ENCODE measurements at places on chromosomes 7 and 10.

DNA sequence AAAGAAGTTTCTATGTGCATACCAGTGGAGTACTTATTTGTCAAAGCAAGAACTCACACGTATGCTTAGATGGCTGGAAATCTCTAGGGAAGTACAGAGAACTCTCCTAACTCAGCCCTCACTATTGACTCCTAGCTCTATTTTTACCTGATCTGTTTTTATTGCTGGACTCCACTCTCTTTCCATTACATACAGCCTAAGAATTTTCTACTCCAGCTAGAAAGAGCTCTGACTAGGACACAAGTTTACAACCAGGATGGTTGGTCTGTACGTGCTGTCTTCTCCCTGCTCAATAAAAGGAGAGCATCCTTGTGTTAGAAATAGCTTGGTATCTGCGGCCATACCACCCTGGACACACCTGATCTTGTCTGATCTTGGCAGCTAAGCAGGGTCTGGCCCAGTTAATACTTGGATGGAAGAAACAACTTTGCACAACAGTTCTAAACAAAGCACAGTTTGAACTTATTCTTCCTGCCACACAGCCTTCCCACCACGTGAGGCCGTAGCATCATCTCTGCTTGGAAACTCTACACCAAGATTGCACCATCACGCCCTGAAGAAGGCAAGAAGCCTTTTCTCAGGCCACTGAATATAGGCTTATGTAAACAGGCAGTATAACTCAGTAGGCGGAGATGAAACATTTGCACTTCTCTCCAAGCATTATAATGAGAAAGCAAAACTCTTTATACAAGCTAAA, 50.7 kb downstream of the KCNMA1 start:
- peak; percentile 39 for DNase-seq

DNA sequence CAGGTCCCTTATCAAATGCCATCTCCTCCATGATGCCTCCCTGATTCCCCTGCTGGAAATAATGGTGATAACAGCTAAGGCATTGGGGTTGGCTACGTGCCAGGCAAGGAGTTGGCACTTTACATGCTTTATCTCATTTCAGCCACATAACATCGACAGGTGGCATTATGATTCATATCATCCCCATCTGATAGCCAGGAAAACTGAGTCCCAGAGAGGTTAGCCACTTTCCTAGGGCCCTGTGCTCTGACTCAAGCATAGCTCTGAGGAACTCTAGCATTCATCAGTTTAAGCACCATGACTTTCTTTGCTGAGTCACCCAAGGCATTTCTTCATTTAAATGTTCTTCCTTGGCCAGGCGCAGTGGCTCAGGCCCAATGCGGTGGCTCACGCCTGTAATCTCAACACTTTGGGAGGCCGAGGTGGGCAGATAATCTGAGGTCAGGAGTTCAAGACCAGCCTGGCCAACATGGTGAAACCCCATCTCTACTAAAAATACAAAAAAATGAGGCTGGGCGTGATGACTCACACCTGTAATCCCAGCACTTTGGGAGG, 6.6 kb downstream of the LEP start:
- DNase-seq = peak; percentile 39

DNA sequence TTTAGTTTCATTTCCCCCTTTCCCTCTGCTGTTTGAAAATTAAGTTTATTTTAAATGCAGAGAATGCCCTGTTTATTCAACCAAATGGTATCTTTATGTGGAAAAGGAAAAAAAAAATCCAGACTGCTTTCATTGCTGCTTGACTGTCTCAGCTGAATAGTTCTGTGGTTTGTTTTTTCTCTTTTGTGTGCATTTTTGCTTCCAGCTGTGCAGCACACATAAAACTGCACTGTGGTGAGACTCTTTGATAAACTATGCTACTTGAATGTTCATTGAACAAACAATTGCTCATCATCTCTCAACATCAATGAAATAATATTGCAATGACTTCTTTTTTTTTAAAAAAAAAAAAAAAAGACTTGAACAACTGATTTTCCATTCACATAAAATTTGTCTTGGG, 78.6 kb upstream of the GLI3 start:
- DNase-seq = no peak

DNA sequence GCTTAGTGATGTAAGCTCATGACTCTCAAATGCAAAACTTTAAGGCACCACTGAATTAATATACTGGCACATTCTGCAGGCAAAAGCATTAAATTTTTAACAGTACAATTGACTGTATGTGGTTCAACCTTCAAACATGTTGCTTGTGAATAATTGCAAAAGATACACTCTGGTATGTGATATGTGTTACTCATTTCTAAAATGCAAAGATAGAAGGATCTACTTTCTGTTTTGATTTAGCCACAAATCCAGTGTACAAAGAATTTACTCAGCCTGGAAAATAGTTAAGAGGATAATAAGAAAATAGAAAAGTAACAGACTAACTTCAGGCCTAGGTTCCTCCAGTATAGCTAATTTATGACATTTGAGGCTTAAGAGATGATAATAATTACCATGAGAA, 66.6 kb upstream of the NOBOX start:
- no peak for DNase-seq

GRCh38 chr10:7484456-7485243, 73.8 kb upstream of the SFMBT2 start:
- DNase-seq = no peak

- no peak for DNase-seq
Observed at GRCh38 chr7:134104166-134104565, 23.0 kb upstream of the LRGUK start.

DNA sequence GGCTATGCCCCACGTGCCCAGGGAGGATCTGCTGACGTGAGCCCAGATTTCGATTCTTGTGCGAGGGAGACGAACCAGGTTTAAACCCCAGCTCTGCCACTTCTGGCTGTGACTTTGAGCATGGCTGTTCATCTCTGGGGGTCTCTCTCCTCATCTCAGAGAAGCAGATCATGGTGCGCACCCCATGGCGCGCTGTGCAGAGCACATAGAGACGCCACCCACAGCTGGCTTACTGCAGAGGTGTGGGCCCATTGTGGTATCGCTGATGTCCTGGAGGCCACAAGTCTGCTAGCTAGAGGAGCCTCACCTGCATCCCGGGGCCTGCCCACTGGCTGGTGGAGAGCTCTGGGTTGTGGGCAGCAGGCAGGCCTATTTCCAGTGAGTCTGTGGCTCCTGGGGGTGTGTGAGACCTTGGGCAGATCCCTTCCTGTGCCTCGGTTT, 140.5 kb downstream of the LHPP start:
- DNase-seq = no peak

DNA sequence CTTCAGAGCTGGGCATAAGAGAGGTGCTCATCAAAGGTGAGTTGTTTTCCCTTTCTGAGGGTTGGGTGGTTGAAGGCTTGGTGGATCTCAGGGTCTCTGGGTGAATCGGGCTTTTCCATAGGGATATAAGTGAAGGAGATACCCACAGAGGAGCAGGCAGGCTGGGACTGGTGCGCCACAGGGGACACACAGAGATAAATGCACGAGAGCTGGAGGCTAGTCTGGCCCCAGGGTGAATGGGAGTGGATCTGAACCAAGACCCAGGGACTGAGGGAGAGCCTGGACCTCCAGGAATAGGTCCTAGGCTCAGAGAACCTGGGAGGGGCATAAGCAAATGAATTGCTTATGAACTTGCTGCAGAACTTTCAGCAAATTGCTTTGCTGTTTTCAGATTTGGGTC, 61.5 kb downstream of the LRRC18 start:
- DNase-seq = no peak

- DNase-seq = peak; percentile 67
Observed at GRCh38 chr10:67017218-67017617, 91.4 kb downstream of the LRRTM3 start.

GRCh38 chr7:30278849-30279652, 5.3 kb upstream of the ZNRF2 start:
- no peak for DNase-seq

DNA sequence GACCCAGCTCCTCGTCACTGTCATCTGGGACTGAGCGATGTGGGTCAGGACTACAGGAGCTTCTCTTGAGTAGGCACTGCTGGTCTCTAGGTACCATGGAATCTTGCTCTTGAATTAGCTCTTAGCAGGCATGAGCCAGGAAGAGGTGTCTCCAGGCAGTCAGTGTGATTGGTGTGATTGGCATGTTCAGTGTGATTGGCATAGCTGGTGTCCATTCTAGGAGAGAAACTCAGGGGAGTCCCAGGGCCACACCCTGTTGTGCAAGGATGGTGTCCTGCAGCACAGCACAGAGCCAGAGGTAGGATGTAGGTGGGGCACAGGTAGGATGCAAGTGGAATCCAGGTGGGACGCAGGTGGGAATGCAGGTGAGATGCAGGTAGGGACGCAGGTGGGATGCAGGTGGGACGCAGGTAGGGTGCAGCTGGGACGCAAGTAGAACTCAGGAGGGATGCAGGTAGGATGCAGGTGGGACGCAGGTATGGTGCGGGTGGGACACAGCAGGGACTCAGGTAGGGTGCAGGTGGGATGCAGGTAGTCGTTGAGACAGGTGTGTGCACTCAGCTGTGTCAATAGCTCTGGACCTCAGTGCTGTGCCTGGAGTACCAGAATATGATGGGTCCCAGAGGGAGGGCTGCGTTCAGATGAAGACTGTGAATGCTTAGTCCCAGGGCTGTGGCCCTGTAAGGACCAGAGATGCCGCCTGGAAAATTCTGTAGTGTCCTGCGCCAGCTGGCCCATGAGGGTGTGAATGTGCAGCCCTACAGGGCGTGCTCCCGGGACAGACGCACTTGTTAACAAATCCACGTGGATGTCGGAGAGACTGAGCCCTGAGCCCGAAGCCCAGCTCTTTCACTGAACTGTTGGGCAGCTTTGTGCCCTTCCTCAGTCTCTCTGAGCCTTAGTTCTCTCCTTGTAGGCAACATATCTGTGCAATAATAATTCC, 248.2 kb upstream of the PITRM1 start:
- no peak for DNase-seq

GRCh38 chr10:68153473-68154210, 44.4 kb downstream of the MYPN start:
- peak; percentile 71 for DNase-seq

DNA sequence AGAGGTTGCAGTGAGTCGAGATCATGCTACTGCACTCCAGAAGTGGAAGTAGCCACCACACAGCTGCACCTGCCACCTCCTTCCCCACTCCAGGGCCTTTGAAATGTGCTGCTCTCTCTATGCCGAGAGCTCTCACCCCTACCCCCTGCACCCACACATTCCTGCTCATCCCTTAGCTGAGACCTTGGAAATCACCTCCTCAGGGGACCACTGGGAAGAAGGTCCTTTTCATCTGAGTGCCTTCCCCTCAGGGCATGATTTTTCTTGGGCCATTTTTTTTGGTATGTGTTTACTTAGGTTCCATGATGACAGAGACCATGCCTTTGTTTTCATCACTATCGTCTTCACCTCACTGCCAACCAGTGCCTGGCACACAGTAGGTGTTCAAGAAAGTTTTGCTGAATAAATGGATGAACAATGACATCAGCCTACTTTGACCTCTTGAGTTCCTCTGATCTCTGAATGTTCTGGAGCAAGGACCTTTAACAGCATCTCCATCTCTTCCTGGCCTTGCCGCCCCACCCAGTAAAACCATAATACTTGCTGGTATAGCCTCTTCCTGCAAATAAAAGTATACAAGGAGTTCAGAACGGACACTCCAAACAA, 166.6 kb upstream of the KLF14 start:
- no peak for DNase-seq

GRCh38 chr10:71478813-71479365, 82.2 kb downstream of the CDH23 start:
- DNase-seq = no peak

DNA sequence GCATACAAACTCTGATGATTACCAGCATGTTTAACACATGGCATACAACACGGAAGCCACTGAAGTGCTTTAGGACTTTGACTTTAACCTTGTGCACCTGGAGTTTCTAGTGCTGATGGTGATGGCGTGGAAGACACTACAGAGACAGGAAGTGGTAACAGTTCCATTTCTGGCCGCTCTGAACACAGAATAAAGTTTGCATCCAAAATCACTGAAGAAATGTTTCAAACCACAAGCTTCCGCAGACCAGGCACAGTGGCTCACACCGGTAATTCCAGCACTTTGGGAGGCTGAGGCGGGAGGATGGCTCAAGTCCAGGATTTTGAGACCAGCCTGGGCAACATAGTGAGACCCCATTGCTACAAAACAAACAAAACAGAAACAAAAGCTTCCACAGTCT, 40.3 kb upstream of the TNPO3 start:
- no peak for DNase-seq

GRCh38 chr7:131326576-131326975, 1.1 kb upstream of the MKLN1 start:
- no peak for DNase-seq

Measured in OCI-M1 (cell line).